ENCODE measurements at places on chromosomes 2 and 18.

- DNase-seq, result no peak
These were observed 72.5 kb downstream of the GULP1 start for GRCh38 chr2:188364033-188364630.

DNA sequence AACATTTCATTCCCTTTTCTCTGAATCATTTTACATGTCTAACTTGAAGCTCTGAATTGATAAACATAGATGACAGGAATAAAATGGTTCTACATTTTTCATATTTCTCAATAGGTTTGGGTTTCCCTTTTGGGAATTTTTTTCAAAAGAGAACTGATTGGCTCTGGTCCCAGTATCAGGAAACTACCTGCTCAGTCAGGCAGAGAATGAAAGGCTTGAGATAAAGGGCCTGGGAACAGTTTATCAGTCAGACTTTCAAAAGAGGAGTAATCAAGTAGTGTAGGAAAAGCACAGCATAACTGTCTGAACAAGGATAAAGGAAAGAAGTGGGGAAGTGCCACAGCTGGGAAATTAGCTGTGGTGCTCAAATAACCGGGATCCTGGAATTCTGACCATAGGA lies 28.3 kb upstream of the CCL20 start:
- DNase-seq, result no peak

DNA sequence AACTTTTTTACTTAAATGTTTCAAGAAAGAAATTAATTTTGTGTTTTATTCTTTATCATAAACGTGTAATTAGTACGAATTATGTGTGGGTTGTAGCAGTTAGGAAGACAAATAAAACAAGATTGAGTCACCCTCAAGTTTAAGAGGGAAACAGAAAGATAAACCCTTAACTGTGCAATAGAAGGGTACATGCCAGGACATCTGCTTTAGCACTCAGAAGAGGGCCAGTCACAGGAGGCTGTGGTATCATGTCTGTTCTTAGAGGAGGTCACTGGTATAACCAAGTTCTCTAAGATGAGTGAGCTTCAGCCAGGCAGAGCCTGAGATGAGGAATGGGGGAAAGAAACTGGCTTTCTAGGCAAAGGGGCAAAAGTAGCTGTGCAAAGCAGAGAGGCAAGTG lies 42.4 kb upstream of the GRHL1 start:
- DNase-seq, result no peak

DNA sequence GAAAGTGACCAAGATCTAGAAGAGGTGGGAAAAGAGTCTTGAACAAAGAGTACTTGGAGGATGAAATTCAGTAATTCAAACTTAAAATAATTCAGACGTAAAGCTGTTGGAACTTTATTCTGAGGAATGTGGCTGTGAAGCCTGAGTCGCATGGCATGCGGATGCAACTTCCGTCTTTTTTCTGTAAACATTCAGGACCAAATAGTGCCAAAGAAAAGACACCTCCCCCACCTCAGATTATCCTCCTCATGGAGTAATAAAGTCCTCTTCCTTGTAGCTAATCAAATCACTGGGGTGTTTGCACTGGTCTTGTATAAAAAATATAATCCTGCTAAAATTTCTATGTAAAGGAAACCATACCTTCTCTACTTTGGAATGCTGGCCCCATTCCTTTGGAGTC lies 790.4 kb downstream of the TSN start:
- DNase-seq, result no peak

- no peak for DNase-seq
These were observed 52.6 kb downstream of the NEDD4L start for GRCh38 chr18:58096658-58097057.

DNA sequence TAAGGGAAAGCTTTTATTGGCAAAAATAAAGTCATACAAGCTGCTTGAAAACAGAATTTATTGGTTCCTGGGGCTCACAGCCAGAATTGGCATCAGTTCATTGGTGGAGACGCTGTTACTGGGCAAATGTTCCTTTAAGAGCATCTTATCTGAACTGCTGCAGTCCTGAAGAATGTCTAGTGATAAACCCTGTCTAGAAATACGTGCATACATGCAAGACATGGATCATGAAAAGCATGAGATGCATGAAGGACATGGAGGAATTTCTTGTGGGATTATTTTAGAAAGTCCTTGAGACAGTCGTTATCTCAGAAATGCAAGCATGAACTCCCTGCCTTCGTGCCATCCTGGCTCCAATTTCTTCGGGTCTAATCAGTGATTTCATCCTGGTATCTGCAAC lies 32.5 kb upstream of the FHOD3 start:
- no peak for DNase-seq

- DNase-seq, result no peak
These were observed 657 bp downstream of the SGPP2 start for GRCh38 chr2:222424729-222425671.

DNA sequence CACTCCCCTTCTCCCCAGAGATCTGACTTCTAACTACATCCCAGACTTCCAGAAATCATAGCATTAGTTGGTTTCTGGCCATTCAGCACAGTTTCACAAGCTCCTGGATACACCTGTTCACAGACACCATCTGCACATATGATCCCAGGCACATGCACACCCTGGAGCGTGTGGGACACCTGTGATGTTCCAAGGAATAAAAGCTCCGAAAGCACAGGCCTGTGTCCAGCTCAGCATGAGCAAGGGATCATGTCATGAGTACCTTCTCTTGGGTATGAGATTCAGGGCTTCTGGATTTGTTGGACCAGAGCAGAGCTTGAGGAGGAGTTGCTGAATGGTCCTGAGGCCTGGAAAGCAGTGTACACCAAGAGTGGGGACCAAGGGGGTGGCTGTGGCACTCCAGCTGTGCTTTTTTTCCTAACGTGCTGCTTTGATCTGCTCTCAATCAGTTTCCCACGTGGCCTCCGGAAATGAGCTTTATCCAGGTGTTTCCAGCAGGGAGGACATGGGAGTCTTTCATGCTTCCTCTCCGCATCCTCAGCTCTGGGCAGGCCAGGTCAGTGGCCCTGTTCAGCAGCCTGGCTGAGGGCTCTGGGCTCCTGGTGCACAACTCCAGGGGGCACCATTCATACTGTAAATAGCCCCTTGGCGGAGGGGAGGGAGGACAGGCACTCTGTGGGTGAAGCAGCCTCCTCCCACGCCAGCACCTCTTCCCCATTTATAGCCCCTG lies 1.8 kb downstream of the DYSF start:
- no peak for DNase-seq

DNA sequence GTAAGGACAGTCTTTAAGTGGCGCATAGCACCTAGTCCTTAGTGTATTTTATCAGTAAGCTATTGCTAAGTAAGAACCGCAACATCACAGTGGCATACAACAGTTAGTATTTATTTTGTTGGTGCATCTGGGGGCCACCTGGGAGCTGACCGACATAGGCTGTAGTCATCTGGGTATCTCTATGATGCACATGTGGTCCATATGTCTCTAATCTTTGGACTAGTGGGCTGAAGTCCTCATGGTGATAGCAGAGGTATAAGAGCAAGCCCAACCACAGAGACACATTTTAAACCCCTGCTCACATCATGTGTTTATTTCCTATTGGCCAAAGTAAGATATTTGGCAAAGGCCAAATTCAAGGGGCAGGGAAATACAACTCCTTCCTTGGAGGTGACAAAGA lies 2.9 kb downstream of the CAMKMT start:
- no peak for DNase-seq

- no peak for DNase-seq
These were observed 28.3 kb downstream of the DDX1 start for GRCh38 chr2:15619938-15620337.

DNA sequence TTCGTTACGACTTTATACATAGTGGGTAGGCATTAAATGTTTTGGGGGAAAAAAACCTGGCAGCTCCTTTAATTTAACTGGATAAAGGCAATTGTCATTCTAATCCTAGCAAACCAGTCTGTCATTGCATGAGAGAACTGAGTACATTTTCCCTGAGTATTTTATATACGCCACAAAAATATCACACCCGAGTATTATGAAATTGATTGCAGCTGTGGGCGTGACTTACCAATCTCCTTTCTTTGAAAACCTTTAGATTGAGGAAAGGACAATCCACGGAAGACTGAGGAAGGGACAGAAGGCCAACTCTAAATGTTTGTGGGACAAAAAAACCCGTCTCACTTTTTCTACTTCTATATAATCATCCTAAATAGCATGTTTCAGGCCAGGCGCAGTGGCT lies 9.0 kb downstream of the TM4SF20 start:
- DNase-seq, result no peak

DNA sequence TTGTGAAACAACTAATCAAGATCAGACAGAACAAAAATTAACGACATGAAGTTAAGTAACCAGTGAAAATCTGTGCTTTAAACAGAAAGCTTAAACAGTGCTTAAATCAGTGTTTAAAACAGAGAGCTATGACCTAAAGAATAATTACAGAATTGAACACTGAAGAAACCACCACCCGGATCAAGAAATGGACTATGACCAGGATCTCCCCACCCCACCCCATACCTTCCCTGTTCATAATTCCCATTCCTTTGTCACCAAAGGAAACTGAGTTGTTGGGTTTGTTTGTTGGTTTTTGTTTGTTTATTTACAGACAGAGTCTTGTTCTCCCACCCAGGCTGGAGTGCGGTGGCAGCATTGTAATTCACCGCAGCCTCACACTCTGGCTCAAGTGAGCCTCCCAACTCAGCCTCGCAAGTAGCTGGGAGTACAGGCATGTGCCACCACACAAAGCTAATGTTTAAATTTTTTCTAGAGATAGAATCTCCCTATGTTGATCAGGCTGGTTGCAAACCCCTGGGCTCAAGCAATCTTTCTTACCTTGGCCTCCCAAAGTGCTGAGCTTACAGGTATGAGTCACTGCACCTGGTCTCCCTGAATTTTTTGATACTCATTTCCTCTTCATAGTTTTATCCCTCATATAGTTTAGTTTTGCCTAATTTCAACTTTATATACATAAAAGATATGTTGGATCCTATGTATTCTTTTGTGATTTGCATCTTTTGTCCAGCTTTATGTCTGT lies 8.2 kb upstream of the ALPG start:
- DNase-seq, result no peak

GRCh38 chr2:67524213-67524612 lies 127.1 kb downstream of the ETAA1 start:
- DNase-seq, result no peak

DNA sequence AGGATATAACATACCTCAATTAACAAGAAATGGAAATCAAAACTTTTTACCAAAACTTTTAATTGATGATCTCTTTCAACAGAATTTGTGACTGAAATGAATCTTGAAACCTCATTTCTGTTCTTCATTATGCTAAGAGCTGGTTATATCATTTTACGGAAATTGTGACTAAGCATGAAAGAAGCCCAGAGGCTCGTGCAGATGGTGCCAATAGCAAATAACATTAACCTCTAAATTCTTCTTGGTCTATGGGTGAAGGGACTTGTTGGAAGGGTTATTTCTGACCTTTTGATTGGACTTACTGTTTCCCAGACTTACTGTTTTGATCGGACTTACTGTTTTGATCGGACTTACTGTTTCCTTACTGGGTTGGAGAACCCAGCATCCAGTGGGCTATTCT lies 435.6 kb downstream of the TDRD15 start:
- DNase-seq, result no peak

DNA sequence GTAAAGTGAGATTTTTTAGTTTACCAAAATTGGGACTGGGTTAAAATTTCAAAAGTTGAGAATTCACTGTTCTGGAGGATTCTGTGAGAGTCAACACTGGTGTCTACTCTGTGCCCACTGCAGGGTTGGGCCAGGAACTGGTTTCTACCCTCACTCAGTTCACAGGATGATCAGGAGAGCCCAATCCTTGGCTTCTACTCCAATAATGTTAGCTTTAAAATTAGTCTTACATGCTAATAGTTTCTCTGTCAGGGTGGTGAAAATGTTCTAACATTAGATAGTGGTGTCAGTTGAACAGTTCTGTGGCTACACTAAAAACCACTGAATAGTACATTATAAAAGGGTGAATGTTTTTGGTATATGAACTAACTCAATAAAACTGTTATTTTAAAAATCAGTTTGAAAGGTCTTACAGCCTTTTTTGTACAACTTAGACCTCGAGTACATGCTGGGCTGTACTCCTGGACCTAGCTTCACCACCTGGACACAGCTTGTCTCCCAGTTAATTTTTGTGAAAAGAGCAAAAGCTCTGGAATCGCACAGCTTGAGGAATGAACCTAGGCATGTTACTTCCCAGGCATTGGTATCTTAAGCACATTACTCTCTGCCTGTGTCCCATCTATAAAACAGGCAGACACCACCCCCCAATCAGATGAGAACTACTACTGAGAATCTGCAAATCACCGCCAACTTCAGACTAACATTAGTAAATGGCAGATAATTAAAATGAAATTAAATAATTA lies 44.4 kb downstream of the ACVR1 start:
- DNase-seq, result no peak

- DNase-seq, result no peak
These were observed 228.3 kb upstream of the ERBB4 start for GRCh38 chr2:212766921-212767320.

DNA sequence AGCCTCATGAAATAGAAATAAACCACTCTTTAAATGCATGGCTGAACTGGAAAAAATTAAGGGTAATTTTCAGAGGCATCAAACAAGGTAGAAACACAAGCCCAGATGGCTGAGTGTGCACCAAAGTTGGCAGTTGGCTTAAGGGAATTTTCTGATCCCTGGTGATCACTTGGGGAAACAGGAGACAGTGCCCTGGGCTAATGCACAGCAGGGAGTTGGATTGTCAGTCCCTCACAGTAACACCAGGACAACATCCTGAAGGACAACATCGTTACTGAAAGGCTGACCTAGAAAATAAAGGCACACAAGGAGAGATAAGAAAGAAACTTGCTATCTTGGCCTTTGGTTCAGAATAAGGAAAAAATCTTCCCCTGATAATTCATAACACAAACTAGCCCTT lies 417.0 kb downstream of the SLC4A3 start:
- no peak for DNase-seq

GRCh38 chr2:47070920-47071824 lies 83.9 kb downstream of the STPG4 start:
- DNase-seq, result peak; percentile 15
